ENCODE measurements at places on chromosomes 2 and 18.

GRCh38 chr18:2348003-2348402 is 223.3 kb downstream of the METTL4 start:
- DNase-seq, result no peak

- DNase-seq, result no peak
Observed at GRCh38 chr2:232351686-232352510, 26.7 kb upstream of the ALPP start.

DNA sequence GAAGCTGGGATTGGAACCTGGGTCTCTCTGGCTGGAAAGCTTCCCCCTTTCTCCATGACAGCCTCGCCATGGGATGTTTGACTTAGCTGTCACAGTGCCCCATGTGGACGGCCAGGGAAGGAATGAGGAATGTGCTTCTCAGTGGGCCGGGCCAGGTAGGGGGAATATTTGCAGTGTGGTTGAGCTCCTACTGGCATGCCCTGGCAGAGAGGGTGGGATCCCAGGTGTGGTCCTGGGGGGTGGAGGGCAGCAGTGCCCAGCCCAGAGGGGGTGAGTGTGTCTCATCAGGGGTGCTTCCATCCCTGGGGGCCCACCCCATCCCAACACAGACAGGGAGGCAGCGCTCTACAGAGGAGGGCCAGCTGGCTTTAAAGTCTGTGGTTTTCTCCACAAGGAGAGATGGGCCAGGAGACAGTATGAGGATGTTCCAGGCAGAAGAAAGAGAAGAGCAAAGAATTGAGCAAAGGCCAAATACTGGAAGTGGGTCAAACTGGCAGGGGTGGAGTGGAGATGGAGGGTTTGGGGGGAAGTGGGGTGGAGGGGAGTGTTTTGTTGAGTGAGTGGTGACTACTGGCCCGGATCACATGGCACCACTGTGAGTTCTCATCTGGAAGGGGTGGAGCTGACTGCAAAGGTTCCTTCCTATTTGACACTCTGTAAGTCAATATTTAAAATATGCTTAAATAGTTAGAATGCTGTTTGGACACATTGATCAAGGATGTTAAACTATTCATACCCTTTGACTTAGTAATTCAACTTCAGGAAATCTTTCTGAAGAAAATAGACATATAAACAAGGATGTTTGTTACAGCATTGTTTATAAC is 94.0 kb downstream of the MYCN start:
- DNase-seq, result no peak

GRCh38 chr2:169716238-169716886 is 17.3 kb upstream of the KLHL23 start:
- DNase-seq, result no peak

GRCh38 chr18:62126737-62127136 is 60.1 kb downstream of the PIGN start:
- DNase-seq, result no peak

GRCh38 chr2:38592951-38593350 is 9.8 kb downstream of the HNRNPLL start:
- DNase-seq, result no peak

GRCh38 chr2:170743530-170744239 is 26.5 kb upstream of the ERICH2 start:
- no peak for DNase-seq

GRCh38 chr2:225462945-225463344 is 63.4 kb downstream of the NYAP2 start:
- no peak for DNase-seq

GRCh38 chr2:137173463-137173862 is 408.1 kb downstream of the THSD7B start:
- DNase-seq, result no peak

GRCh38 chr2:105257981-105258380 is 16.4 kb downstream of the GPR45 start:
- DNase-seq, result no peak

- DNase-seq, result no peak
Observed at GRCh38 chr2:113077921-113078320, 10.2 kb downstream of the IL1F10 start.

GRCh38 chr2:165871025-165871424 is 77.0 kb upstream of the GALNT3 start:
- DNase-seq, result no peak

DNA sequence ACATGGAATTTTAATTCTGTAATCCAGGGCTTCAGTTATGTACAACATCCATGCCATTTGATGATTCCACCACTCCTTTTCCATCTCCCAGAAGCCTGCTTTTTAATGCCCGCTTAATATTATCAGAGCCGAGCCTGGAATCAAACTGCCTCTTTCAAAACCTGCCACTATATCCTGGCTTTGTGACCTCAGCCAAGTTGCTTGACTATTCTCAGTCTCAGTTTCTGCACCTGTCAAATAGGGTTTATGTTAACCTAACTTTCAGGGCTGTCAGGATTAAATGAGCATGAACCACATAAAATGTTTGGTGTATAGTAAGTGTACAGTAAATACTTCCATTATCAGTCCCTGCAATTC is 108.7 kb downstream of the XRCC5 start:
- DNase-seq, result no peak

- DNase-seq, result no peak
Observed at GRCh38 chr2:170425281-170425751, 247.4 kb downstream of the MYO3B start.

DNA sequence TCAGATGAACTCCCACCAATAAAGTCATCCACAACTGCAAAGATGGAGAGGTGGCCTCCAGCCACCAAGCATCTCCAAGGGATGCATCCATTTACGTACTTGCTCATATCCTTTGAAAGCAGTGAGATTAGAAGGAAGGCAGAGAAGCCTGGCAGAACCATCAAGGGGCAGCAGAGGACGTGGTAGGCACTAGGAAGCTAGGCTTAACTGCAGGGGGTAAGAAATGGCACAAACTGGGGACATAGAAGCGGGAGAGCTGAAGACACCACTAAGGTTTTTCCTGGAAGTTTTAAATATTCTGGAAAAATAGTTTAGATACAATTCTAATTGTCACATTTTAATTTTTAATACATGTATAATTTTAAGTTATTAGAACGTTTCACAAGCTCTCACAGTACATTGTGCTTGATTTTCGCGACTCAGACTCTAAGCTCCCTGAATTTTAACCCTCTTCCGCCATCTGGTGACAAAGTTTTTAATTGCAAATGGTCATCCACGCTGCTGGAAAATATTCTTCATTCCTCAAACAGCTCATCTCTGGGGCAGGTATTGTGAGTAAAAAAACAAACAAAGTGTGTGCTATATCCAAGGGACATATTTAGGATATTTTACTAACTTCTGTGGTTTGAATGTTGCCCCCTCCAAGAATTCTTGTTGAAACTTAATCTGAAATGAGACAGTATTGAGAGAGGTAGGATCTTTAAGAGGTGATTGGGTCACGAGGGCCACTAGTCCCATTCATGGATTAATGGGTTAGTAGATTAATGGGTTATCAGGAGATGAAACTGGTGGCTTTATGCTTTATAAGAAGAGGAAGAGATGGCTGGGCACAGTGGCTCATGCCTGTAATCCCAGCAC is 1.6 kb upstream of the PSTPIP2 start:
- no peak for DNase-seq

DNA sequence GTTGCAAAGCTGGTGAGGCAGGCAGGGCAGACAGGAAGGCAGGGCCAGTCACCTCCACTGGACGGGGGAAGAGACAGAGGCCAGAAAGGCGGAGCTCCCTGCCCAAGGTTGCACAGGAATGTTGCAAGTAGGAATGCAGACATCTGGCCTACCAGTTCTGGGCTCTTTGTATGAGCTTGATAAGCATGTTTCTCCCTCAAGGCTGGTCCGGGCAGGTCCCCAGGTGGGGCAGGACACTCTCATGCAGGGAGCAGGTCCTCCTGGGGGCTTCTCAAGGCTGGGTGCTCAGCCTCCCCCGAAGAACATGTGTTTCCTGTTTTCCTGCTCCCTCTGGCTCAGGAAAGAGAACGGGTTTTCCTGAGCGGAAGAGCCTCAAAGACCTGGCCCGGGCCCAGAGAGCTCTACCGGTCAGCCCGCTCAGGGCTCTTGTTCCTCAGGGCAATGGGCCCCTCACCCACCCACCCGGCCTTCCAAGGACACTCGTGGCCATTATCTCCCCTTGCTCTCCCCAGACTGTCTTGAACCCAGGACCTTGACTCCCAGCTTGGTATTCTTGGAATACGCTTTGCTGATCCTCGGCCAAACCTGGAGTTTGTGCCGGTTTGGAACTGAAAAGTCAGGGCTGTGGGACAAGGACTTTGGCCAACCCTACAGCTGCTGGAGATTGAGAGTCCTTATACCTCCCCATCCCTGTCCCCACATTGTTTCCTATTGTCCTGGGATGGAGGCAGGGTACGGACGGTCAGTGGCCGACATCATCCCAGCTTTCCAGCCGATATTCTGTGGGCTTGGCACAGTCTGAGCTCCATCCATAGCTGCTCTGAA is 87.7 kb upstream of the HAAO start:
- DNase-seq, result no peak

- DNase-seq, result no peak
Observed at GRCh38 chr2:29001806-29002205, 20.7 kb downstream of the TOGARAM2 start.

DNA sequence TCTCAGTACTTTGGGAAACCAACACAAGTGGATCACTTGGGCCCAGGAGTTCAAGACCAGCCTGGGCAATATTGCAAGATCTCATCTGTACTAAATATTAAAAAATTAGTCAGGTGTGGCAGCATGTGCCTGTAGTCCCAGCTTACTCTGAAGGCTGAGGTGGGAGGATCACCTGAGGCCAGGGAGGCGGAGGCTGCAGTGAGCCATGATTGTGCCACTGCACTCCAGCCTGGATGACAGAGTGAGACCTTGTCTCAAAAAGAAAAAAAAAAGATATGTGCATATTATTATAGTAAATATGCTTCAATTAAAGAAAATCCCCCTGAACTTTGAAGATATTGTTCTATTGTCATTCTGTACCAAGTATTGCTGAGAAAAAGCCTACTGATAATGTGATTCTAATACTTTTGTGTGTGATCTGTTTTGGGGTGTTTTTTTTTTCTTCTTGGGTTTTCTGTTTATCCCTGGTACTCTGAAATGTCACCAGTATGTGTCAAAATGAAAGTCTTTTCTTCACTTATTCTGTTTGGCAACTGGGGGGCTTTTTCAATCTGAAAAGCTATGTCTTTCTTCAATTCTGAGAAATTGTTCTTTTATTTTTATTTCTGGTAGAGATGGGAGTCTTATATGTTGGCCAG is 13.2 kb downstream of the NEURL3 start:
- no peak for DNase-seq

- no peak for DNase-seq
Observed at GRCh38 chr2:151827564-151828142, 568 bp downstream of the ARL5A start.

DNA sequence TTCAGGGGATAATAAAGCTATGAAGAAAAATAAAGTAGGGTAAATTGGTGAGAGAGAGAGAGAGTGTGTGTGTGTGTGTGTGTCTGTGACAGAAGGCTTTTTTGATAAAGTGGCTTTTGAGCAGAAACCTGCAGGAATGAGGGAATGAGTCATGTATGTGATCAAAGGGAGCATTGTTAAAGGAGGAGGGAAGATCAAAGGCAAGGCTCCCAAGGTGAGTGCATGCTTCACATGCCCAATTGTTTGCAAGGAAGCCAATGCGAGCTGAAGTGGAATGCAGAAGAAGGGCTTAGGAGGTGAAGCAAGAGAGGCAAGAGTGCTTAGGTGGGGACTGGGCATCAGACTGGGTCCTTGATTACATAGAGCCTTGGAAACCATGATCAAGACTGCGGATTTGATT is 96.8 kb downstream of the DNAH6 start:
- no peak for DNase-seq

DNA sequence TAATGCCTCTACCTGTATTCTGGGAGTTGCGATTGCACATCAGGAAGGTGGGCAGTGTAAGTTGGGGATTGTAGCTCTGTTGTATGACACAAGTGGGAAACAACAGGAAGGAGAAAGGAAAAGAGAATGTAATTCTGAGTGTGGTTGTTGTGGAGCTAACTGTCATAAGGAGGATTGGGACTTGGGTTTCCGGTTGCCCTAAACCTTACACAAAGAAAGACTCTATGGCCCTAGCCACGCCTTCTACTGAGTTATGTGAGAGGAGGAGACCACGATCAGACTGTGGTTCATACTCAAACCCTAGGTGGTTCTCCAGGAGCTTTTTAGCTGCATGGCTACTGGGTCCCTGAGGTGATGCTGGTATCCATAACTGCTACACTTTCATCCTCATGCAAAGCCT is 86.5 kb downstream of the TANC1 start:
- no peak for DNase-seq

GRCh38 chr18:52489396-52490306 is 149.7 kb downstream of the DCC start:
- no peak for DNase-seq

GRCh38 chr2:182610231-182610630 is 105.8 kb upstream of the DNAJC10 start:
- DNase-seq, result no peak

- no peak for DNase-seq
Observed at GRCh38 chr18:396556-396955, 103.9 kb downstream of the COLEC12 start.

DNA sequence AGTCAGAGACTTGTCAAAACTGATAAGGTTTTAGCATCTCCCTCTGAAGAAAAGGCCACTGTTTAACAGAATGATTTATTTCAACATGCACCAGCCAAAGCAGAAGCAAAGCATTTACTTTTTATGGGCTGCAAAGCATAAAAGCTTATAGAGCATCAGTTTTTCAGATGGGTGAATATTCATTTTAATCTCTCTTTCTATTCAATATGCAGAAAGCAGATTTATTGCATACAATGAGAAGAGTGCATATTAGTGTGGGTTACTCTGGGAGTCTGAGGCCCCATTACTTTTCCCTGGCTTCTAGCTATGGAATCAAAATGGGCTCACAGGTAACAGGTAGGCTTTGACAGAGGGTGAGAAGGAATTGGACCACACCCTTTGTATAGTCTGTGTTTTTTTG is 9.0 kb downstream of the PTPRM start:
- DNase-seq, result no peak

GRCh38 chr2:3325458-3326181 is 52.0 kb downstream of the EIPR1 start:
- DNase-seq, result no peak

GRCh38 chr18:78431606-78432005 is 548.0 kb upstream of the SALL3 start:
- DNase-seq, result no peak

DNA sequence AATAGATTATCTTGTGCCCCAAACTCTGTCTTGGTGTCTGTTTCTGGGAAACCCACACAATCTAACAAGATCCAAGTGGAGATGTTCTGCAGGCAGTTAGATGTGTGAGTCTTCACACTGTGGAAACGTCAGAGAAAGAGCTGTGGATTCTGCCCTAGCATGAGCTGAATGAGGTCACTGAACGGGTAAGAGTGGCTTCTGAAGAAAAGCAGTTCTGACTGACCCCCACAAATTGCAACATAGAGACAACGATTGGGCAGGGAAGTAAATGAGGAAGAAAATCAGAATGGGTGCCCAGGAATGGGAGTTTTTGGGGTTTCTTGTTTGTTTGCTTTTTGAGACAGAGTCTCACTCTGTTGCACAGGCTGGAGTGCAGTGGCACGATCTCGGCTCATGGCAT is 12.9 kb upstream of the RPL37A start:
- no peak for DNase-seq

GRCh38 chr2:145760781-145761649 is 1241.1 kb upstream of the ZEB2 start:
- DNase-seq, result no peak

- DNase-seq, result no peak
Observed at GRCh38 chr2:31504311-31504710, 76.4 kb downstream of the SRD5A2 start.

Measured in esophagus squamous epithelium (tissue), 5 donors.